ENCODE measurements at places on chromosomes 1 and 21.
A peak's percentile ranks its signal among the peaks of the same experiment; 100 is the strongest.

DNA sequence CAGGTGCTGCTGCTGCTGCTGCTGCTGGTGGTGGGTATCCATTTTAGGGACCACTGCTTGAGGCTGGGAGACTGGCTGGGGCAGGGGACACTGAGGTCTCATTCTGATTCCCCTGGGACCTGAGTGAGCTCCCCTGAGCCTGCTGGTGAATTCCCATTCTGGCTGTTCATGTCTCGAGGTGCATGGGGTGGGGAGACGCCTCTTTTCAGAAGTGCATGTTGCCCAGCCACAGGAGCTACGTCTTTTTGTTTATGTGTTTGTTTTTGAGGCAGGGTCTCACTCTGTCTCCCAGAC, 133.4 kb downstream of the RHOU start:
- no peak for DNase-seq

- no peak for DNase-seq
Observed at GRCh38 chr1:117106478-117106877, 15.1 kb downstream of the TRIM45 start.

- no peak for DNase-seq
Observed at GRCh38 chr1:210125143-210125542, 107.5 kb upstream of the SERTAD4 start.

GRCh38 chr1:114719424-114719787, 2.8 kb upstream of the NRAS start:
- DNase-seq, result peak; percentile 42

GRCh38 chr1:224644553-224645154, 28.5 kb downstream of the CNIH3 start:
- peak; percentile 59 for DNase-seq
